ENCODE measurements at places on chromosomes 2 and 18.

DNA sequence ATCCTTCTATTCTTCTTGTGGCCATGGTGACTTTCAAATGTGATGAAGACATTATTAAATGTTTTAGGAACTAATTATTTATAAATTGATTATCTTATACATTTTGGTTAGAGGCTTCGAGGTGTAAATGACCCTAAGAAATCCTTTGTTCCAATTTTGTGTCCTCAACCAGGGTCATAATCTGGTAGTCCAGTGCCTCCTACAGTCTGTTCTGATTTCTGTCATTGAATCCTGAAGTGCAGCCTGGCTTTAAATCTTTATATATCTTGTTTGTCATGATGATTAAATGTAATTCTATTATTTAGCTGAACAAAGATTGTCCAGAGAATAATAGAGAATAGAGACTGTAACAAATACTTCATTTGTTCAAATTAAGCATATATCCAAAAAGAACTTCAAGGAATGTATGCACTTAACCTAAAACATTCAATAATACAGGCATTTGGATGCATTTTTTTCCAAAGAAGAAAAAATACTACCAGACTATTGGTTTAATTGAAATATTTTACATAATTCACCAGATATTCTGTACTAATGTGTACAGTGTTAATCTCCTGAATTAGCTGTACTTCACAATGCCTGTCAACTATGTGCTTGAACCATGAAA is 89.8 kb downstream of the PRPF40A start:
- no peak for DNase-seq

- no peak for DNase-seq
Measured at GRCh38 chr2:26552641-26553374, 74.9 kb upstream of the OTOF start.

DNA sequence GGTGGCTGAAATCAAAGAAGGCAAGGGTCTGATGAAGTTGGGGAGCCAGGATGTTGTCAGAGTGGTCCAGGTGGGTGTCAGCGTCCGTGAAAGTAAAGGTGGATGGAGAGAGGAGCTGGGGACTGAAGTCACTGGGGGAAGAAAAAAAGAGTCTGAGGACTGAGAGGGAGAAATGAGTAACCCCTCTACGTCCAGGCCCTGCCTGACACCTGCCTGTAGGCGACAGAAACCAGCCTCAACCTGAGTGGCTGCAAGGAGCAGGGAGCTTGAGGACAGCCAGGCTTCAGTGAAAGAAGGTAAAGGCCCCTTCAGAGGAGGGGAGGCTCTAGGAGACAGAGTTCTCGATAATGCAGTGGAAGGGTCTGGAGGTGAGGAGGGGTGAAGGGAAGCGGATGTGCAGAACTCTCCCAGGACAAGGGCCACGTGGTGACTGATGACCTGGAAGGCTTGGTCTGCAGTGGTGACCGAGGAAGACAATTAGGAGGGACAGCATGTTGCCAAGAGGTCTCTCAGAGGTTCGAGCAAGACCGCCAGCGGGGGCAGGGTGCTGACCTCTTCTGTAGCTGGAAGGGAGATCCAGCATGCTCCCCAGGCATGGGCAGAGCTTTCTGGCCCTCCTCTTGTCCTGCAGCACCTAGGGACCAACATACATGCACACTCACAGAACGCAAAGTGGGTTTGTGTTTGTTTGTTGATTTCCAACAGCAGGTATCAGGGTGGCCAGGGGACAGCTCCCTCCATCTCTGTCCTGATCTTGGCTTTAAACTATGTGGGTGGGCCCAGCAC is 86.6 kb upstream of the TMEM247 start:
- no peak for DNase-seq

DNA sequence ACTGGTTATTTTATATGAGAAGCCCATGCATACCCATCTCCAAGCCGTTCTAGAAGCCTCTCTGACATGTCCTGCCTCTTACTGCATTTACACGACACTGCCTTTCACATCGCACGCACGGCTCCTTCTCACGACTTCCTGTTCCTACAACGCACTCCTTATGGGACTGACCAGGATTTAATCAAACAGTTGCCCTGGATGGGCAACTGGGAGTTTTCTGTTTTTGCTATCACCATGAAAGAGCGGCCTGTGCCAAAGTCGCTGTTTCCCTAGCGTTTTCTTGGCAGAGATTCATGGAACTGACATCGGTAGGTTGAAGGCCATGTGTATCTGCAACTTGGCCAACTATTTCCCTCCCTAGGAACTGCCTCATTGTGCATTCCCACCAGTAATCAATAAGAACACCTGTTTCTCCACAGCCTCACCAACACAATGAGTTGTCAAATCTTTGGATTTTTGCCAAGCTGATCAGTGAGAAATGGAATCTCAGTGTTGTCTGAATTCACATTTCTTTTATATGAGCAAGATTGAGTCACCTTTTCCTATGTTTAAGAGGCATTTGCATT is 97.2 kb upstream of the OTOS start:
- no peak for DNase-seq

- no peak for DNase-seq
Measured at GRCh38 chr2:104476563-104476988, 377.3 kb upstream of the POU3F3 start.

- no peak for DNase-seq
Measured at GRCh38 chr2:160680974-160681373, 187.4 kb upstream of the RBMS1 start.

DNA sequence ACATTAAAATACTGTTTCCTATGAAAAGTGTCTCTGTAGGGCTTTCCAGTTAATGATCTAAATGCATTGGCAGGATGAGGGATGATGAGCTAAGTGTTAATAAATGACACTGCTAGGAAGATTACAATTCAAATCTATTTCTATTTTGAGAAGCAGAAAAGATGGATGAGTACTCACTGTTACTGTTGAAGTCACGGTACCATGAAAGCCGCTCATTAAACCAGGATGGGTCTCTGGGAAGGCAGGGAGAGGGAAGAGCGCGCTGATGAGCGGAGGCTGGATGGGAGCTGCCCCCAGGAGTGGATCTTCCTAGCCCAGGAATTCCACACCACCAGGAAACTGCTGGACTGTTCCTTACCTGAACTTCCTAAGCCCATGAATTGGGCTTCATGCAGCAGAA is 27.1 kb upstream of the TXNDC2 start:
- no peak for DNase-seq

GRCh38 chr18:74063557-74063956 is 84.1 kb downstream of the FBXO15 start:
- DNase-seq: no peak

GRCh38 chr2:219626540-219626939 is 890 bp upstream of the SLC4A3 start:
- DNase-seq: no peak

GRCh38 chr2:48845684-48846083 is 90.2 kb upstream of the LHCGR start:
- no peak for DNase-seq

DNA sequence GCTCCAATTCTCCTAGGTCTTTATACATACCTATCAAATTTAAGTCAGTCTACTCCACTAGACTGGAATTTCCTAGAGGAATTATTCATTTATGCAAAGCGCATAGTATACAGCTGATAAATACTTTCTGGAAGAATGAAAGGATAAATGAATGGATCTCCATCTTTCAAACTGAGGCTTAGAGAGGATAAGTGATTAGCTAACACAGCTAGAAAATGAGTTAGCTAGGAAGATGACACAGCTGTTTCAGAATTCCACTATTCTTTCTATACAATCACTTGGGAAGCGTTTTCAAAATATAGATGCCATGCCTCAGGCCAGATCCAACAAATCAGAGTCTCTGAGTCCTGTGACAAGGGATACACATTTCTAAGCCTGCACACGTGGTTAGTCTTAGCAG is 1146.6 kb upstream of the ZEB2 start:
- DNase-seq: no peak

GRCh38 chr2:64763126-64763525 is 109.4 kb upstream of the SERTAD2 start:
- no peak for DNase-seq
